ENCODE measurements at places on chromosomes 7 and 10.

DNA sequence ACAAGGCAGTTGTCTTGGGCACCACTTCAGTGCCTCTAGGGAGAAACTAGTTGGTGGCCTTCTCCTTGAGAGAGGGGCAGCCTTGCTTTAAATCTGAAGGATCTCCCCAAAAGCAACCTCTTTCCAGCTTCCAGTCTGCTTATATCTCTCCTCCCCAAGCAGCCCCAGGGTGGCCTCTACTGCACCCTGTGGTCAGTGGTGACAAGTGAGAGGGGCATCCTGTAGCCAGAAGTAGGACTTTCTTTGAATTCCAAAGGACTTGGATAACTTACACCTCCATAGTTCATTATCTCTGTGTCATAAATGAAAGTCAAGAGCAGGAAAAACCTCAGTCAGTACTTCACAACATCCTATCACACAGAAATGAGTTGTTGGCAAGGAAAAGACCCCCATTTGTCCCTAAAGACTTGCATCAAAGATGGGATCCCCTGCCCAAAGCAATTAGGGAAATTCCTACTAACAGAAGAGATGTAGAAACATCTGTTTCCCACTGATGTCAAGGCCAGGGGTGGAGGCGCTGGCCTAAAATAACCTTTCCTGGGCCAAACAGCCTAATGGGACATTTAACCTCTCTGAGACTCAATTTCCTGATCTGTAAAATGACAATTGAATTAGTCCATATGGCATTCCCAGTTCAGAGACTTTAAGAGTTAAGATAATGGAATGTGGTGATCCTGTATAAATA is 44.0 kb upstream of the ANKRD1 start:
- DNase-seq = no peak

DNA sequence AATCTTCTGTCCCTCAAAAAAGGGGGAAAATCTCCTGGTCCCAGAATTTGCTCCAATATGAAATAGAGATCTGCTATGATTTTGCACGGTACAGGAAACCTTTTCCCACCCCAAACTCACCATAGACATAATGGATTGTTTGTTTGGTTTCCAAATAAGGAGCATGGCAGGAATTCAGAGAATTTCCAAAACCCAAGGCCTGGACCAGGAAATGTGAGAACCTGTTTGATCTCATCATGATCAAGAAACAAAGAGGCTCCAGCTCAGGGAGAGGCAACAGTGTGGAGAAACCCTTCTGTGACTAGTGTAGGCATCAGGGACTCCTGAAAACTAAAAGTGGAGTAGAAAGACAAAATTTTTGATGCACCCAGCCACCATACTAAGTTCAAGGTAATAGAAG is 1548.1 kb upstream of the LRRTM3 start:
- DNase-seq = no peak

DNA sequence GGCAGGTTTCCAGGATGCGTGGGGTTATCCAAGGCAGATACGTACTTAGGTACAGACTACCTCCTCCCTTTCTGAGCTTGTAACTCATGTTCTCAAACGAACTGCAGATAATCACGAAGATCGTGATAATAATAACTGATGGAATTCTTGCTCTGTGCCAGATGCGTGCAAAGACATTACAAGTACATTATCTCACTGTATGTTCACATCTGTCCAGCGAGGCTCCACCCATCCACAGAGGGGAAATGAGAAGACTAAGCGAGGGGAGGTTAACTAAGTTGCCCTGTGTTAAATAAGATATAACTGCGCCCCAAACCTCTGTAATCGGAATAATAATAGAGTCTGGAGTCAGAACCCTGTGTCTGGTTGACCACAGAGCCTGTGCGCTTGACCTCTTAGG is 1.9 kb downstream of the GALNT17 start:
- no peak for DNase-seq

GRCh38 chr10:22611425-22612115 is 102.8 kb downstream of the PIP4K2A start:
- DNase-seq = no peak

- no peak for DNase-seq
Measured at GRCh38 chr7:111173990-111174389, 83.1 kb downstream of the LRRN3 start.

DNA sequence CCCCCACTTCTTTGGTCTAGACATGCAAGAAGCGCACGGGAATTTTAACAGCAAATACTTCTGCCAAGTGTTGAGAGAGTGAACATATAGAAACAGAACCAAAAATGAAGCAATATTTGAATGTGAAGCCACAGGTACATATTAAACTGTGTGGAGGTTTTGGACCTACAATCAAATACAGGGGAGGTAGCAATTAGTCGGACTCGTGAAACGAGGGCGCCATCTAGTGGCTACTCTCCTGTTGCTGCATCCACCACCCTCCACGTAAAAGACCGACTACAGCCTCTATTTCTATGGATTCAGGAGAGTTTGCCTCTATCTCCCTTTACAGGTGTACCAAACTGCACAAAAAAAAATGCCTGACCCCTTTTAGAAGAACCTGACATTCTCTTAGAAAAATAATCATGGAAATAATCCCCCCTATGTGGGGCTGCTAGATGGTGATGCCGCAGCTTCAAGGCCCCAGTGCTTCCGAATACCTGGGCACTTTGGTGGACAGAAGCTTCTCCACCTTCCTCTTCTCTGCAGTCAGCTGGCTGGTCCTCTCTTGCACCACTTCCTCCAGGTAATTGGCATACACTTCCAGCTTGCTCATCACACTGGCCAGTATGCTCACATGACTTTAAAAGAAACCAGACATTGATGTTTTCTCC is 31.7 kb downstream of the TECTB start:
- peak; percentile 58 for DNase-seq

DNA sequence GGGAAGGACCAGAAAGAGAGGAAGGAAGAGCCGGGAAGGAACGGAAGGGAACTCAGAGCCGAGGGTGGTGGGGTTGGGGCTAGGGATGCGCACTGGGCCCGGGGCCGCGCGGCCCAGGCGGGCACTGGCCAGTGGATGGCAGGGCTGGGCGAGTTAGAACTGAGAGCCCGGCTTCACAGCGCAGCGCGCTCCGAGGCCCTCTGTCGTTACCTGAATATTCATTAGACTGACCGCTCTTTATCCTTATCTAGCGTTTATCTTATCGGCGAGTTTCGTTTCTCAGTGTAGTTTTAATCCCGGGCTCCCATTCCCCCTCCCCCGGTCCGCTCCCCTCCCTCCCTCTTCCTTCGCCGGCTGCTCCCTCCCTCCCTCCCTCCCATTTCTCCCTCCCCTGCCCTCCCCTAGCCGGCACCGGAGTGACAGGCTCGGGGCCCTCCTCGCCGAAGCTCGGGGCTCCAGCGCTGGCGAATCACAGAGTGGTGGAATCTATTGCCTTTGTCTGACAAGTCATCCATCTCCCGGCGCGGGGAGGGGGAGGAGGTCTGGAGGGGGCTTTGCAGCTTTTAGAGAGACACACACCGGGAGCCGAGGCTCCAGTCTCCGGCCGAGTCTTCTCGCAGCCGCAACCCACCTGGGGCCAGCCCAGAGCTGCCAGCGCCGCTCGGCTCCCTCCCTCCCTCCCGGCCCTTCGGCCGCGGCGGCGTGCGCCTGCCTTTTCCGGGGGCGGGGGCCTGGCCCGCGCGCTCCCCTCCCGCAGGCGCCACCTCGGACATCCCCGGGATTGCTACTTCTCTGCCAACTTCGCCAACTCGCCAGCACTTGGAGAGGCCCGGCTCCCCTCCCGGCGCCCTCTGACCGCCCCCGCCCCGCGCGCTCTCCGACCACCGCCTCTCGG is at the start of gene PAX2:
Gene PAX2 (plus strand): TSS at position 596 of the 895 bp plus-strand sequence. CDS start 679 bp downstream, outside the sequence.
- DNase-seq = no peak

GRCh38 chr7:29623973-29624372 is 60.3 kb downstream of the PRR15 start:
- no peak for DNase-seq

DNA sequence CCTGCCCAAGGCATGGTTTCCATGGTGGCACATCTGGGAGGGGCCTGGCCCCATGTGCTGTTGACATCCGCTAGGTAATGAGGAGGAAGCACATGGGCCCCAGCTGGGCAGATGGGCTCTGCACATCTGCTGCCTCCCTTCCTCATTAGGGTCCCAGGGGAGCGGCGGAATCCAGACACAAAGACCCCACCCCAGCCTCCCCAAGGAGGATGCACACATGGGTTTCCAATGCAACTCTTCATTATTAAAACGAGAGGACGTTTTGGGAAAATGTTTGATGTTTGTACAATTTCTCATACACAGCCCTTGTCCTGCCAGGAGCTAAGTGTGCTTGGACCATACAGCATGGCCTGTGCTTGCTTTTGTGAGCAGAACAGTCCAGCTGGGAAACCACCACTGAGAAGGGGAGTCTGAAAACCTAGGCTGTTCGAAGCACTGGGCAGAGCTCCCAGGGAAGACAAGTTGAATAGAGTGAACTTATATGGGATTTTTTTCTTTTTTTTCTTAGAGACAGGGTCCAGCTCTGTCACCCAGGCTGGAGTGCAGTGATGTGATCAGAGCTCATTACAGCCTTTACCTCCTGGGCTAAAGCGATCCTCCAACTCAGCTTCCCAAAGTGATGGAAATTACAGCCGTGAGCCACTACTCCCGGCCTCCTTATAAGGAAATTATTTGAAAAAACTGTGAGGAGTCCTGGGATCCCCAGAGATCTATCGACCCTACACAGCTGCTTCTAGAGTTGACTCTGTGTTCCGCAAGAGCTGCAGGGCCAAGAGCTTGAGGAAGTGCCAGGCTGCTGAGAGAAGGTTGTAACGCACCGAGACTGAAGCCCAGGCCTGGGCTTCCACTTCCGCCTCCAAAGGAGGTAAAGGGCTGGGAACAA is 23.4 kb downstream of the FAM107B start:
- DNase-seq = no peak
